ENCODE measurements at places on chromosomes 6 and 20.

- DNase-seq, result no peak
Measured at GRCh38 chr20:6440443-6440799, 317.6 kb upstream of the FERMT1 start.

- no peak for DNase-seq
Measured at GRCh38 chr20:36120241-36120640, 34.3 kb upstream of the EPB41L1 start.

DNA sequence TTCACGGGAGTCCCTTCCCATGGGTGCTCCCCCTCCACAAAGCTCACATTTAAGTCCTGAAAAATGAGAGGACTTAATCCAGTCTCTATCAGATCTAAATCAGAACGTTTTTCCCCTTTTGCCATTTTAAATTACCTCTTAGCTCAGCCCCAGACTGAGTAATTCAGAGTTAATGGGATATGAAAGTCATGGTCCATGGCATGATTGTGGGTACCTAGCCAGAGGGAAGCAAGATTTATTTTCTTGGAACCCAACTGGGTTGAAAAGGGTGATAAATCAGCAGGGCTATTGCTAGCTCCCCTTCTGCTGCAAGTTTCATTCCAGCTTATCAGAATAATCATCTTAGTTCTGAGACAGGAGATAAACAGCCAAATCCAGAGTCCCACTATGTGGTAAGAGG, 320.2 kb upstream of the CHD6 start:
- DNase-seq, result no peak

DNA sequence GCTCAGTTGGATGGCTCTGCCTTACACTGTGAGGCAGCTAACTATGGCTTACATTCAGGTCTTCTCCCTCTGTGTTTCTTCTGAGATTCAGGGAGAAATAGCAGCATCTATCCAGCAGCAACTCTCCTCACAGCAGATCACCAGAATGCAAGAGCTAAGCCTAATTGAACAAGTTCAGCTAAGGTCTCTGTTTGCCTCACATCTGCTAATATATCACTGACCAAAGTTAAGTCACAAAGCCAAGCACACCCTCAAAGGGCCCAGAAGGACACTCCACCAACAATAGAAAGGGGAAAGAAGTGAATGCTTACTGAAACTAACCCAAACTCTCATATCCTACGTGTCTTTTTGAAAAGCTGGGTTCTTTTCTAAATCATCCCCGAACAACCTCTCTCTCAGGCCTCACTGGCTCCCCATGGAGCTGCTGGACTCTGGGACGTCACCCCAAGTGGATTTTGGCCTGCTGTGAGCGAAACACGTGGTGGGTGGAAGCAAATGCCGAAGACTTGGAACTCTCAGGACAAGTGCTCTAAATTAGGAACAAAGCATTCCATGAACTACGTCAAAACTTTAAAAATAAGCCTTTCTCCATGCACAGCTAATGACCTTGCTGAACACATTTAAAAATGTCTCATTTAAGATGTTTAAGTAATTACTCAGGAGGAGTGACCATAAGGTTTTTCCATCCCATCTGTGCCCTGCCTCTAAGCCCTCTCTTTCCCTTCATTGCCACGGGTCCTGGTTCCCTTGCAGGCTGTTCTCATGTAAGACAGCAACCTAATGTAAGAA, 167.5 kb upstream of the PLCB4 start:
- no peak for DNase-seq

DNA sequence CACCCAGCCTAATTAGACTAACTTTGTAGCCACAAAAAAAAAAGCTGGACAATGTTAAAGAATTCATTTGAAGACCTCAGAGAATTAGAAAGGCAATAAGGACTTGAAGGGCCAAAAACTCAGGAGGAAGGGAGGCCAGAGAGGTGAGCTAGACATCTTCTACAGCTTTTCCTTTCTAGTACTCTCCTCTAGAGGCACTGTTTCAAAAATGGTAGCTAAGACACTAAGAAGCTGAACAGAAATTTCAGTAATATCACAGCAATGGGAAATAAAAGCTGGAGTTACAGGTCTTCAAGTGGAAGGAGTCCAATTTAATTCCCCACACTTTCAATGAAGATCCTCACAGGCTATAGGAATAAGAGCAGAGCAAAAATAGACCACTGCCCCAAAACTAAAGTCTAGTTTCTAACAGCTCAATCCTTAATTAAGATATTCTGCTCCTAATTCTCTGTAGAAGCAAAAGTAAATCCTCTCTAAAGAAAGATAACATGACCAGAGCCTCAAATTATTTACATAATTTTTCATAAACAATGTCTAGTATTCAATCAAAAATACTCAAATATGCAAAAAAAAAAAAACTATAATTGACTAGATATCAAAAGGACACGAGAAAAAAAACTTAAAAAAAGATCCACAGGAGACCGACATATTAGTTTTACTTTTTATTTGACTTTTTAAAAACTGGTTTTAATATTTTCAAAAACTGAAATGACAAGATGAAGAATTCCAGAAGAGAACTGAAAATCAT, 63.7 kb downstream of the RNGTT start:
- DNase-seq, result no peak

GRCh38 chr6:158908606-158909005, 89.4 kb upstream of the EZR start:
- no peak for DNase-seq

DNA sequence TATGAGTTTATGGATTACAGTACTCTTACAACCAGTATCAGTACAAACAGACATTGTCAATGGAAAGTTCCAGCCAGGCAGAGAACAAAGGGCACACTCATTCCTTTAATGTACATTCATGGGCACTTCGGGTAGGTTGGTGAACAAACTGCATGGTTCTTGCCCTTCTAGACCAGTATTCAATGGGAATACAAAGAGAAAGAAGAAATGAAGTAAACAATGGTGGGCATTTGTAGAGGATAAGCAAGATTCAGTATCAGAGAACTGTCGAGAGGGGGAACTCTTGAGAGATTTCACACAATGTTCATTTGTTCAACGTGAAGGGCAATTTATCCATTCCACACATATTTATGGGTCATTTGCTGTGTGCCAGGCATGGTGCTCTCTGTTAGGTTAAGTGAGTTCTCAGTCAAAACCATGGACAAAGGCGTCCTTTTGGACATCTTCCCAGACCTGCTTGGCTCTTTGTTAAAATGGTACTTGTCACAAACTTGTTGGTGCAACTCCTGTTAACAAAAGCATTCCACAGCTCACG, 714.8 kb downstream of the DHX35 start:
- peak; percentile 7 for DNase-seq

- DNase-seq, result peak; percentile 55
Measured at GRCh38 chr6:134911547-134911946, 38.4 kb downstream of the ALDH8A1 start.

- DNase-seq, result no peak
Measured at GRCh38 chr20:48191200-48191599, 405.9 kb upstream of the SULF2 start.

DNA sequence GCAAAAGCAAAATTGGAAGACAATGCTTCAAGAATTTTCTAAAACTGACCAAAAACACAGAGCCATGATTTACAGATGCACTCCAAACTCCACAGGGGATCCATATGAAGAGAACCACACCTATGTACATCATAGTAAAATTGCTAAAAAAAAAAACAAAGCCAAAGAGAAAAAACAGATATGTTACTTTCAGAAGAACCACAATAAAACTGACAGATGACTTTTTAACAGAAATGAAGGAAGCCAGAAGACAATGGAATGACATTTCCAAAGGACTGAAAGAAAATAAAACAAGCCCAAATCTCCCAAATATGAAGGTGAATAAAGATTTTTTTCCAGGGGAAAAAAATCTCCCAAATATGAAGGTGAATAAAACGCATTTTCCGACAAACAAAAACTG, 17.5 kb downstream of the TRERF1 start:
- peak; percentile 27 for DNase-seq

DNA sequence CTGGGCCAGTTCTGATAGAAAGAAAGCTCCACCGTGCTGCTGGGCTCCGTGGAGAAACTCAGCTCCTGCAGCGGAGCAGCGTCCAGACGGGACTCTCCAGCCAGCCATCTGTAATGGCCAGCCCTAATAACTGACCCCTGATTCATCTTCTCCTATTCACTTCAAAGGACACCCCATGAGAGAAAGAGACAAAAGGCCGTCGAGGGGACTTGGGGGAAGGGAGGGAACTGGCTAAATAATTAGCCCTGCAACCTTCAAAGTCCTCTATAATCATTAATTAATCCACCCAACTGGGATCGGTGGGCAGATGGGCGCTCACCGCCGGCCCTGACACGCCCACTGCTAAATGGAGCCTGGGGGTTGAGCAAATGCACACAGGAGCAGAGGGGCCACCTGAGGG, 512.4 kb downstream of the CD83 start:
- DNase-seq, result no peak

DNA sequence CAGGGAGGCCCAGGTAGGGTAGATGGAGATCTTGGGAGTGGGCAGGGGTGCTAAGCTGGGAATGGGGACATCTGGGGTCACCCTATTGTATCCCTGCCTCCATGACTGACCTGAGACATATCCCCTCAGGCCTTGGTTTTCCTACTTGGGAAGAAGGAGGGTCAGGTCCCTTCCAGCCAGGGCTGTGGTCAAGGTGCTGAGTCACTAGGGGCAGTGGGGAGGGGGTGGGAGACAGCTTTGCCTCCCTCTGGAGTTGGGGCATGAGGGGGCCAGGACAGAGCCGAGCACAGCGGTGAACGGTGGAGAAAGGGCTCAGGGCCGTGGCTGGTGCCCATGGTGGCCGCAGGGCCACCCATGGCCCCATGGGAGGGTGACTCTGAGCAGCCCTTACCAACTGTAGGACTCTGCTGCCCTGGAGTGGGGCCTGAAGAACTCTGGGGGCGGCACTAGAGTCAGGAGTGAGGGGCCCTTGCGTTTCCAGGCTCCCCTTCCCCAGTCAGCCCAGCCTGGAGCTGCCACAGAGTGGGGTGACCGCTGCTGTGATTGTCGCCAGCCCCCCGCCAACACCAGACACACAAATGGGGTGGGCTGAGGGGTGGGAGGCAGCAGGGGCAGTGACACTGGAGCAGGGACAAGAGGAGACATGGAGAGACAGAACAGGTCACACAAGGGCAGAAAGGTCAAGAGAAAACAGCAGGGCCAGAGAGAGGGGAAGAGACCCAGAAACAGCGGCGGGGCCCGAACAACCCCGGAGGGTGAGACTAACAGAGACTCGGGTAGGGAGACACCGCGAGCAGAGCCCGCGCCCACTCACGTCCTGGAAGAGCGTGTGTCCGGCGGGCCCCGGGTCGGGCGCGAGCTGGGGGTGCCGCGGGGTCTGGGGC, 576 bp downstream of the NECAB3 start:
- no peak for DNase-seq

DNA sequence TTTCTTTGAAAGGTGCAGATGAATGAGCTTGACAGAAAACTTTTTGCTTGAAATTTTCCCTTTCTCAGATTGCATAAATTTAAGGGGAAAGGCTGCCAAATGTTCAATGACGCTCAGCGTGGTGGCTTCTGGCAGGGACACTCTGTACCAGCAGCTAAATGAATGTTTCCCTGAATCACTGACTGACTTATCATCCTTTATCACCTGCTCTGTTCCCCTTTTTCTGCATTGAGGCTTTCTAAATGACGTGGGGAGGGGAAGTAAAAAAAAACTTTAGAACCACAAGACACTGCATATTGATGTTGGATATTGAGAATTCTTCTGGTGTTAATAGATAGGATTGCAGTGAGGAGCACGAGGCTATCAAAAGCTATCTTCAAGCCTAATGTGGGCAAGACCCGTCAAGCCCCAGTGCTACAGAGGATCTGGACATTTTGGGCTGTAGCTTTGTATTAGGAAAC, 46.9 kb upstream of the ENPP5 start:
- no peak for DNase-seq

- DNase-seq, result no peak
Measured at GRCh38 chr6:160431226-160431625, 83.0 kb downstream of the SLC22A3 start.

- no peak for DNase-seq
Measured at GRCh38 chr6:7145885-7146828, 38.4 kb downstream of the RREB1 start.

DNA sequence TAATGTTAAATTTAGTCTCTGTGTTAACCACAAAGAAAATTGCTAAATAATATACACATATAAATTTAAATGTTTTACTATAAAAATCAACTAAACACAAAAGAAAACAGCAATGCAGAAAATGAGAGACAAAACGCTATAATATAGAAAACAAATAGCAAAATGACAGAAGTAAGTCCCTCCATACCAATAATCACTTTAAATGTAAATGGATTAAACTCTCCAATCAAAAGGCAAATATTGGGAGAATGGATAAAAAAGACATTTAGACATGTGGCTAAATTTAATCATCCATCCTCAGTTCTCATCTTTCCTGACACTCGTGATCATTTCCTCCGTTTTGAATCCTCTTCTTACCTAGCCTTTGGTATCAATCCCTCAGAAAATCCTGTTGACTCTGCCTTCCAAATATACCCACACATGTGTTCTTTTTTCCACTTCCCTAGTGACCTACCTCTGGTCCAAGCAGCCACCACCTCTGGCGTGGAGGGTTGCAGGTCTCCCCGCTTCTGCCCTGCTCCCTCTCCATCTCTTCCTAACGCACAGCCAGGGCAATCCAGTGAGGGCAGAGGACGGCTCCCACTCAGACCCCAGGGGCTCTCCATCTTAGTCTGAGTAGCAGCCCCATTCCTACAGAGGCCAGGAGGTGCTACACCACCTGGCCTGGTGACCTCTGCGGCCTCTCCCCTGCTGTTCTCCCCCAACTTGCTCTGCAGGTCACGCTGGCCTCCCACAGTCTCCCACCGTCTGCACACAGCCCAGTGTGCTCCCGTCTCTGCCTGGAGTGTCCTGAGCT, 149.2 kb downstream of the RNASET2 start:
- DNase-seq, result no peak

DNA sequence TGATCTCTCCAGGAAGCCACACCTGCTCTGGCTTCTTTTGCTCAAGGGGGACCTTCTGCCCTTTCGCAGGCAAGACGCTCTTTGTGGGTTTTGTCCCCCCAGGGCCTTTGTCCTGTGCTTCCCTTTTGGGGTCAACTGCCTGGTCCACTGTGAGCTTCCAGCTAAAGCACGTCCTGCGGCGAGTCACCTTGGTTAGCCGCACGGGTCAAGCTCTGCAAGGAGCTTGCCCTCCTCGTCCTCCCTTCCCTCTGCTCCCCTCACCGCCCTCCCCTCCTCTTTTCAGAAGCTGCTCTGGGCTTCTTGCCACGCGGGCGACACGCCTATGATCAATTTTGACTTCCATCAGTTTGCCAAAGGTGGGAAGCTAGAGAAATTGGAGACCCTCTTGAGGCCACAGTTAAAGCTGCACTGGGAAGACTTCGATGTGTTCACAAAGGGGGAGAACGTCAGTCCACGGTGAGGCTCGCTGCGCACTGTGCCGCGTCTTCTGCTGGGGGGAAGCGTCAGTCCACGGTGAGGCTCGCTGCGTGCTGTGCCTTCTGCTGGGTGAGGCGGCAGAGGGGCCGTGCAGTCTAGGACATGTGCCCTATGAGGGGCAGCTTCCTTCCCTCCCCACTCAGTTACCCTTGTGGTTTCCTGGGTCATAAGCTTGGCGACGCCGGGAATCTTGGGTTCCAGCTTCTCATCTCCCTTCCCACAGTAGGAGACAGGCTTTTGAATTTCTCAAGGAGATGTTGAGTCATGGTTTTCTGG, 80.2 kb downstream of the SYNJ2 start:
- DNase-seq, result no peak

Measured in Caki2 (cell line).